T-helper 2 cell (primary cell): ENCODE measurements at places on chromosomes 5 and 9.

- no peak for DNase-seq
These were observed 47.7 kb downstream of the CFAP77 start for GRCh38 chr9:132457504-132458236.

DNA sequence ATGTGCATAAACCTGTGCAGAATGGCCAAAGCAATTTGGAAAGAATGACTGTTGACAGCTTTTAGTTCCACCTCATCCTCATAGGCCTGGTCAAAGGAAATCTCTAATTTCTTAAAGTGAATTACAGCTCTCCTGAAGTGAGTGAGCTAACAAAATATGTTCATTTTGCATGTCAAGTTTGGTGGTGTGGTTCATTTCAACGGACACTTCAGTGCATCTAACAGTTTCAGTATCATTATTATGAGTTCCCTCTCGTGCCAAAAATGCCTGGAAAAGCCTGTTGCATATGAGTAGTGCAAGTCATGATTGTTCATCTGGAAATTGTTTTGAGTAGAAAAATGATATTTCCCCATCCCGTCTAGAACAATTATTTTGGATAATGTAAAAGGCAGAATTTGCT, 53.2 kb upstream of the HMHB1 start:
- DNase-seq = no peak

DNA sequence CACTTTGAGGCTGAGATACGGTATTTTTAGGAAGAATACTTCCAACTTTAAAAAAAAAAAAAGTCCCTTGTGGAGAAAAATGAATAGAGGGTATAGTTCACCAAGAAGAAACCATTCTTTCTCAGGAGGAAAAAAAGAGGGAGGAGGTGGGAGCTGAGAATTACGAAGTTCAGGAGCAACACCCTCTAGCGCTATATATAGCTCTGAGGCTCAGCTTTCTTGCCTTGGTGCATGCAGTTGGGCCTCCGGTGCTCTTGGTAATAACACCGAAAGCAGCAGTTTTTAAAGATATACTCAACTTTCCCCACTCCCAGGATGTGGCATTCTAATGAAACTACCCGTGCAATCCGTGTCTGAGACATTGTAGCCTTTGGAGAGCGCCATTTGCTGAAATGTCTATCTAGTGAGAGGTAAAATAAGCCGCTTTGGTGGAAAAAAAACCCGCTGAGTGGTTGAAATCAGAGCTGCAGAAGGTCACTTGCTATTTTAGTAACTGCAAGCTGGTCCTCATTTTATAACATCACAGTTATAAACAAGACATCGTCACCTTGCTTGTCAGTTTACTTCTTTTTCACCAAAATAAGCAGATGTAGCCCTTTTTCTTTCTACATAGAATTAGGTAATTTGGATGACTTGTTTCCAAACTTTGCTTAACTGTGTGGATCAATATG, 156.4 kb downstream of the RORB start:
- DNase-seq = no peak

GRCh38 chr9:6680797-6681146, 35.2 kb upstream of the GLDC start:
- DNase-seq = peak; percentile 51
